ENCODE measurements at places on chromosomes 11 and 22.

- peak; percentile 27 for DNase-seq
Measured at GRCh38 chr11:3946455-3947017, 91.1 kb downstream of the STIM1 start.

DNA sequence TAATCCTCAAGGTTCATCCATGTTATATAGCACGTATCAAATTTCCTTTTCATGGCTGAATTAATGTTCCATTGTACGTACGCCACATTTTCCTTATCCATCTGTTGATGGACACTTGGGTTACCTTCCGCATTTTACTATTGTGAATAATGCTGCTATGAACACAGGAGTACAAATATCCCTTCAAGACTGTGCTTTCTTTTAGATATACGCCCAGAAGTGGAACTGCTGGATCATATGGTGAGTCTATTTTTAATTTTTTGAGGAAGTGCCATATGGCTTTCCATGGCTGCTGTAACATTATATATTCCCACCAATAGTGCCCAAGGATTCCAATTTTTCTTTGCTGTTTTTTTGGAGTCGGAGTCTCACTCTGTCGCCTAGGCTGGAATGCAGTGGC is 6.0 kb downstream of the MRPL40 start:
- DNase-seq = no peak

GRCh38 chr11:75268626-75269366 is 28.2 kb downstream of the TPBGL start:
- DNase-seq = no peak

- DNase-seq = no peak
Measured at GRCh38 chr11:128653801-128654231, 40.1 kb upstream of the FLI1 start.

GRCh38 chr11:80065086-80065485 is 624.3 kb upstream of the TENM4 start:
- no peak for DNase-seq
